Activated T-helper 1 cell treated with Interleukin-2 at 50 U/mL for 16 hours (primary cell): ENCODE measurements at places on chromosomes 3 and 15.
A peak's percentile ranks its signal among the peaks of the same experiment; 100 is the strongest.

- peak; percentile 3 for DNase-seq
These were observed 155.6 kb upstream of the STT3B start for GRCh38 chr3:31377045-31377642.

GRCh38 chr3:10292505-10293419, at the start of gene GHRL:
Gene GHRL, minus strand, starts transcription at chr3:10292947. Its CDS starts 2,767 bp downstream, at chr3:10290180.
- no peak for DNase-seq

DNA sequence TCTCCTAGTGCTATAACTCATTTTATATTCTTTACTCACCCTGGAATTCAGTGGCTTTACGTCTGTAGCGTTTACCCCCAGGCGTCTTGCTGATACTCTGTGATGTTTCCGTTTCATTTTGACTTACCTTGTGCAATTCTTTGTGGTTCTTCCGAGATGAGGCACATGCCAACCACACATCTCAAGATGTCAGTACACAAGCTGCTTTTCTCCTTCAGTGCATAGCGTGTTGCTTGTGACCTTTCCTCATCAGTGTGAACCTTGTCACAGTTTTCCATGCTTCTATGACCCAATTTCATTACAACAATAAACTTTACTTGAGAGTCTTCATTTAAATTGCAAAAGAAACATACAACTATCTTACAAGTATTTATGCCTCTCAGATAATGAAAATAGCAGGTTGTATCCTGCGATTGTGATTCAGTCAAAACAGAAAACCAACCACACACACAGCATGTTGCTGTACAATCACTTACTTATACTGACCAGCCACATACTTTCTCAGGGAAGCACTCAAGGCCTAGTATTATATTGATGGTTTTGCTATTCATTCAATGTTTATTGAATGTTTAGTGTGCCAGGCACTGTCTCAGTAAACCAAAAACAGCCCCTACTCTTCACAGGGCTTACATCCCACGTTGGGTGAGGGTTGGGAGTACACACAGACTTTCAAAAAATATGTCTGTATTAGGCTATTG, 4.6 kb upstream of the TBL1XR1 start:
- peak; percentile 10 for DNase-seq

DNA sequence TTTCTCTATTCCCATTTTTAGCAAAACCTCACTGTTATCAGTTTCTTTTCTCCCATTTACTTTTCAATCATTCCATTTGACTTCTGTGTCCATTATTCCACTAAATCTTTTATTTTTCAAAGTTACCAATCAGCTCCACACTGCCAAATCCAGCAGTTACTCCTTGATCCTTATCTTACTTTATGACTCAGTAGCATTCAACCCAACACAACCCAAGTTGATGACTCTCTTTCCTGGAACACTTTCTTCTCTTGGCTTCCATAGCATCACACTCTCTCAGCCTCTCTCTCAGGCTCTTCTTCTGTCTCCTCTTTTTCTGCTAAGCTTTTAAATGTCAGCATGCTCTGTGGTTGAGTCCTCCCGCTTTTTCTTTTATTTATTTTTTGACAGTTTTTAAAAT, 36.3 kb downstream of the RASGRP1 start:
- no peak for DNase-seq

DNA sequence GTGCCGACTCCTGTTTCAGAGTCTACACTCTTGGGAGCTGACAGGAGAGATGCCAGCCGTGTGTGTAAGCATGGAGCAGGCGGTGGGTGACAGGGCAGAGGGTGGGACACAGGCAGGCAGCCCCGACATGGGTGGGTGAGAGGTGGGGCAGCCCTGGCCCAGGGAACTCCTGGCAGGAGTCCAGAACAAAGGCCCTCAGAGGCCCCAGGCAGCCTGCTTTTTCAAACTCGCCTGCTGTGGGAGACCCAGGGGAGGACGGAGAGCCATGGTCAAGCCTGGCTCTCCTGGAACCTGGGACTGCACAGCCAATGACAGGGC, 29.3 kb upstream of the SLC41A3 start:
- no peak for DNase-seq

DNA sequence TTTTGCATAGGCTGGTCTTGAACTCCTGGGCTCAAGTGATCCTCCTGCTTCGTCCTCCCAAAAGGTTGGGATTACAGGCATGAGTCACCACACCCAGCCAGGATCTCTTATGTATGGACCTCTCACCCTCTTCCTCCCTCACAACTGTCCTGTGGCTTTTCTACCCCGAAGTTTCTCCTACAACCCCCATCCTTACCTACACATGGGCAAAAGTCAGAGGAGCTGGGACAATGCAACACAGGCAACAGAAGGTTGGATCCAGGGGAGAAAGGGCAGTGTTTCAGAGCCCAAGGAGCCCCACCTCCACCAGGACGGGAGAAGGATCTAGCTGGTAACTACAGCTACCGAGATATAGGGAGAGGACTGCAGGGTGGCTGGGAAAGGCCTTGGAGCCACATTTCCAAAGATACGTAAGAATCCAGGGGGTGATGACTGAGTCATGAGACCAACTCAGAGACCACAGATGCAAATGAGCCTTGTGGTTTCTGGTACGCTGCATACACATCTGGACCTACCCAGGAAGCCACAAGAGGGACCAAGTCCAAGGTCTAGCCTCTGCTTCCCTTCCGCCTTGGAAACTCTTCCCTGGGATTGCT, 13.6 kb downstream of the IGDCC4 start:
- no peak for DNase-seq

DNA sequence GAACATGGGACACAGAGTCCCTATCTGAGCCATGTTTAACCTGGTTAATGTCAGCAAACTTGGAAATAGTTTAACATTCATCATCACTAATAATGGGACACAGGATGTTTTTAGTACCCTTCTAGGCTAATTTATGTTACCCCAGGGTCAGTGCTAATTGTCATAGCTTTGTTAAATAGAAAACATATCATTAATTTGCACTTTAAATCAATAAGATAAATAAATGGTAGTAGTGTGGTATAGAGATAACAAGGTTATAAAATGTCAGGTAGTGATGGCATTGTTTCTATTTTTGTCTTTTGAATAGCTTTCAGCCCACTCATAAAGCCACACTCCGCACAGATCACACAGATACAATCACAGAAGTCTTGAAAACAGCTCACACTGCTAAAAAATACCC, 534.9 kb downstream of the MECOM start:
- no peak for DNase-seq

DNA sequence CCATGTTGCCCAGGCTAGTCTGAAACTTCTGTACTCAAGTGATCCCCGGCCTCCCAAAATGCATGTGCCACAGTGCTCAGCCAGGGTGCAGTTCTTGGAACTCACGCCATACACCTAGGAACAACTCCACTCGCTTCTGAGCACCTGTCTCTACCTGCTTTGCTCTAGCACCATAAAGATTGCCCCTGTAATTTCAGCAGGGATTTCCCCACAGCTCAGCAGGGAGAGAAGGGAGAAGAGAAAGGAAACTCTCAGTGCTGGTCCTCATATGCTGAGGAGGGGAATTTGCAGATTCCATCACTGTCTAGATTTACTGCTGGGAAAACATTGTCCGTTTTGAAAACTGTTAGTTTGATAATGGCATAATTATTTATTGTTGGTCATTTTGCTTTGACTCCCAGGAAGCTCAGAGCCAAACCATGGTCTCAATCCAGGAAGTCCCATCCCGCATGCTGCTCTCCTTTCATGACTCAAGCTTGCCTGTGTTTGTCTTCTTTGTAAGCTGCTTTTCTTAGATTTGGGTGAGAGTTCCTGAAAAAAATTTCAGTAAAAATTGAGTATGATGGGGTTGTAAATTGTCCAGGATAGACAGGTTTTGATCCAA, 24.2 kb downstream of the TRIM71 start:
- no peak for DNase-seq

DNA sequence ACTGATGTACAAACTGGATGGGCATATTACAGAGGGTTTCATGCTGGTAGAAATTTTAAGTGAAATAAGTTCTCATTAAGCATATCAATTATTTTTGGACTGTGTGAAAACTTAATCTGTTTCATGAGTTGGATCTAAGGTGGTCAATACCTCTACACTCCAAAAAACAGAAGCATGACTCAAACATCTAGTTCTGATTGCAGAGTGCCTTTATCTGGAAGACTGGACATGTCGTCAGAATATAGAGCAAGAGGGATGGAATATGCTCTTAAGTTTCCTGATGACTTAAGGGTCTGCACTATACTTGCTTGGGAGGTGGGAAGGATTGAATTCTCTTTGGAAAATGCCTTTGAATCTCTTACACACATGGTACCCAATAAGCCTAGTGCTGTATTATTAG, 138.3 kb downstream of the LPP start:
- DNase-seq: no peak

DNA sequence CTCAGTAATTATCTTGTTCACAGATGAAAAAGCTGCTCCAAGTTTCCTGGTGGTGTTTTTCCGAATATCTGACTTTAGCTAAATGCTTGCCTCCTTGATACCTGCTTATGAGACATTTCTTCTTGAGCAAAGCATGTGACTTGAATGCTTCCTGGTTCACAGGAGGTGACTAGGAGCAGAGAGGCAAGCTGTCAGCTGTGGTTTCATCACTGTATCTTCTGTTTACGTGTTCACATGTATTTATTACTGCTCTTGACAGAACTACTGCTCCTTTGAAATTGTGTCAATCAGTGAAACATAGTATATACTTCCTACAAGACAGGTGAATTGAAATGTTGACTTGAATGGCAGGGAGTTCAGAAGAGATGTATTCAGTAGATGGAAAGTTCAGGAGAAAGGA, 8.9 kb upstream of the SPPL2A start:
- no peak for DNase-seq

- DNase-seq: no peak
These were observed 80.4 kb upstream of the GCNT3 start for GRCh38 chr15:59531066-59531675.

GRCh38 chr15:56608993-56609392, 124.3 kb downstream of the ZNF280D start:
- DNase-seq: no peak

DNA sequence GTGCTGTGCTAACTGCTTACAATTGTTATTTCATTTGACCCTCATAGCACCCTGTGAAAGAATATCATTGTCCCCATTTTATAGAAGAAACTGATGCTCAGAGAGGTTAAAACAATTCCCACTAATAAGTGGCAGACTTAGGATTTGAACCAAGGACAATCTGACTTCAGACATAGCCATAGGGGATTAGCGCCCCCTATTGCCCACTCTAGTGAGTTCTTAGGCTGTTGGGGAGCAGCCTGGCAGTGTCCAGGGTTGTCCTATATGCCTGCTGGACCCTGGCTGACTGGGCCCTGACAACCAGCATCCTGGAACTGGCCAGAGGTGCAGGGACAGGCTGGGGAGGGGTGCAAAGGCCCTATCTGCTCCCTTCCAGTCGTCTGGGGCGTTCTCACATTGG, 15.4 kb downstream of the DPH3 start:
- no peak for DNase-seq

GRCh38 chr3:186642014-186642413, 1.8 kb downstream of the FETUB start:
- DNase-seq: no peak

DNA sequence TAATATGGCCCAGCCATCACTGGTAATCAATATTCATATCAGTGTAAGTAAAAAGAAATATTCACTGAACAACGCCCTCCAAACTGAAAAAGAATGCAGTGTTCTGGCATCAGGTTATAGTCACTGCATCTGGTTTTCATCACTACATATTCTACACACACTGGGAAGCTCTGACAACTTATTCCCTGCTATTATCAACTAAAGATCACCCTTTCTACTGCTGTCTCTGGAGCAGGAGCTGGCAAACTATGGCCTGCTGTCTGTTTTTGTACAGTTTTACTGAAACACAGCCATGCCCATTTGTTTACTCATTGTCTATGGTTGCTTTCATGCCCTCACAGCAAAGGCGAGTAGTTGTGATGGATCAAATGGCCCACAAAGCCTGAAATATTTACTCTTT, 35.3 kb downstream of the TUBGCP4 start:
- no peak for DNase-seq
